ENCODE measurements at places on chromosomes 2 and 18. TPM values are rescaled to one million over a fixed set of nuclear protein-coding genes. Genes with fewer than 3 reads are reported as not detected.

The TRIM54 gene
- total RNA-seq: 0.49 TPM

The ZAP70 gene
- total RNA-seq: 0.53 TPM

The CFAP65 gene
- not detected for total RNA-seq

The CD226 gene
- total RNA-seq: 0.13 TPM

The CCDC68 gene
- total RNA-seq: 5.9 TPM

The HRH4 gene
- not detected for total RNA-seq

The FKBP7 gene
- 10.3 TPM for total RNA-seq

The GALNT5 gene
- under 0.01 TPM for total RNA-seq

The ACKR3 gene
- total RNA-seq: 0.93 TPM

The KYNU gene
- 7.9 TPM for total RNA-seq

The SLC40A1 gene
- total RNA-seq: 3.1 TPM

The SERPINB4 gene
- not detected for total RNA-seq

The CHST9 gene
- total RNA-seq: not detected

The SPR gene
- total RNA-seq: 37.6 TPM

The CTLA4 gene
- total RNA-seq: 0.30 TPM

The SERPINB13 gene
- not detected for total RNA-seq

The ATG4B gene
- total RNA-seq: 58.3 TPM

The DCTN1 gene
- 125 TPM for total RNA-seq

The SERPINB11 gene
- total RNA-seq: not detected

The CIB4 gene
- not detected for total RNA-seq

The RSAD2 gene
- total RNA-seq: 15.7 TPM

The RIT2 gene
- not detected for total RNA-seq

The DIS3L2 gene
- total RNA-seq: 17.2 TPM

The LYG2 gene
- total RNA-seq: not detected

The TMEM127 gene
- 30.7 TPM for total RNA-seq

The TUBB8B gene
- not detected for total RNA-seq

The C2orf74 gene
- 10.1 TPM for total RNA-seq

The TTN gene
- 4.7 TPM for total RNA-seq

The ACAA2 gene
- total RNA-seq: 39.6 TPM

The RESP18 gene
- total RNA-seq: not detected

The AGXT gene
- total RNA-seq: not detected

The SNORC gene
- 1.6 TPM for total RNA-seq
